ENCODE measurements at places on chromosomes 2 and 18.

GRCh38 chr18:79517341-79517740, 121.6 kb downstream of the NFATC1 start:
- no peak for DNase-seq

GRCh38 chr2:195477996-195478382, 179.0 kb upstream of the SLC39A10 start:
- DNase-seq = no peak

DNA sequence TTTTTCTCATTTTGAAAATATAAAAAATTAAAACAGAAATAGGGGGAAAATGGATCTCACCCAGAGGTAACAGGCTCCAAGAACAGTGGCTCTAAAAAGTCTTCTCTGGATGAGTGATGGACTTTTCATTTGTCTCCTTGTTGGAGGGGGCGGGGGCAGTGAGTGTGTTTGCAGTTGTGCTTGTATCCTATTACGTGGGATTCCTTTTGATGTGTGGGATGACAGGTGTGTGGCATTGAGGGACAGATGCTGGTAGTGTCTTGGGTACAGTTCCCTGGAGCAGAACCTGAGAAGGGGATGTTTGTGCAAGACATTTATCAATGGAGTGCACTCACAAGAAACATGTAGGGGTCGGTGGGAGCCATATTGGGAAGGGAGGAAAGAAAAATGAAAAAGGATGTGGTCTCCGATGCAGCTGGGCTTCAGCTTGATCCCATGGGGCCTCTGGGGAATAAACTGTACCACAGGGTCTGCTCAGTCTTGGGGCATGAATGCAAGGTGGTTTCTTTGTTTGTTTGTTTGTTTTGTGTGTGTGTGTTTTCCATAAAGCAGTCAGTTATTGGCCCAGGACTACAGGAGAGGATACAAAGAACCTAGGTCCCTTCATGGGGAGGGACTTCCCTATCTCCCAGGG, 120.0 kb upstream of the SLC35G4 start:
- no peak for DNase-seq

GRCh38 chr18:8771930-8772329, 66.6 kb downstream of the MTCL1 start:
- DNase-seq = no peak

GRCh38 chr2:223787358-223787757, 50.0 kb downstream of the AP1S3 start:
- DNase-seq = no peak

GRCh38 chr2:202299712-202300111, 34.1 kb downstream of the NOP58 start:
- DNase-seq = no peak

DNA sequence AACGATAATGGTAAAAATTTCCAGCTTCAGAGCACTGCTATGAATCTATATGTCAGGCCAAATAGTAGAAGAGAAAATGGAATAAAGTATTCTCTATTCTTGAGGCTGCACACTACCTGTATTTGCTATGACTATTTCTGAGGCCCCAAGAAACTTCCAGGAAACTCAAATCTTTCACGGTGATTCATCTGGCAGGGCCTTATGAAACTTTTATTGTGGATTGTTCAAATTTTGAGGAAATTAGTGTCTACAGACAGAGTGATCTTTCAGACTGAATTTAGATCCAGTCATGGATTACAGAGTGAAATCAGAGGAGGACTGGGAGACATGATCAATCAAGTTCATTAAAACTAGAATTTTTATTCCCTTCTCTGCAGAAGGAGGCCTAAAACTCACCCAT, 4.1 kb upstream of the VSNL1 start:
- no peak for DNase-seq

DNA sequence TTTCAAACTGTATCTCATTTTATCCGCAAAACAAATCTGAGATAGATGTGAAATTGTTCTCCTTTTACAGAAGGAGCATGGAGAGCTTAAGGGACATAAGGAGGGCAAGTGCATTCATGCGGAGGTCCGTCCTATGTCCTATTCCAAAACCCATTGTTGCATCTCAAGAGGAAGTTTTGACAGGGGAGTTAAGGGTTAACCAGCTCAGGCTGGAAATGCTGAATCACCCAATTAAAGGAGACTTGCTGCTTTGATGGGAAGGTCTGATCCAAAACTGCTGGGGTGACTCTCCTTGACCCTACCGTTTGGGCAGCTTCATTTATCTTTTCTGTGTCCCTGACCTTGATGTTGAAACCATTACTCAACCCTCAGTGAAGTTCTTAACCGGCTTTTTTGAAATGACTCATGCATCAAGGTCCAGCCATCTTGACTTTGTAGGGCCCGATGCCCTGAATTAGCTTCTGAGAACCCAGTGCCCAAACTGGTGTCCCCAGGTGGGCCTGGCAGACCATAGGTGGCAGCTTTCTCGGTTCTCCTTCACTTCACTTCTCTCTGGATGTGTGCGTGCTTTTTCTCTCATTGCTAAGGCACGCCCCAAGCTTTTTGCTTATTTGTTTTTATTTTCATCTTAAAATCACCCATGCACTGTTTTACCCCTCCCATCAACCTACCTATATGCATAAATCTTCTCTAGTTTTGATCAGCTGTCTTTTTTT, 15.9 kb upstream of the TXNDC2 start:
- DNase-seq = no peak

DNA sequence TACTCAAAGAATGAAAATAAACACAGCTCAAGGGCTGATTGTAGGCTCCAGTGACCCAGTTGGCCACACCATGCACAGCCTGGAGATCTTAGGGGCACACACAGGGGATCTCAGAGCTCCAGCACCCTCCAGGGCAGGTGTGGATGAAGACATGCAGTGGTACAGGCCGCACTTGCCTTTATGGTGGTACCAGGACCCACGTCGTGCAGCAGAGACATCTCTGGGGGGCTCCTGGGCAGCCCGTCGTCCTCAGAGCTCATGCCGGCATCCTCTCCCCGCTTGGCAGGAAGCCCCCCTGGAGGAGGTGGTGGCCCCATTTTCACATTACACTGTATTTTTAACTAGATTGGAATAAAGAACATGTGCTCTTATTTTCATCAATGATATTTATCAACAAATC, 101.2 kb upstream of the MGAT4A start:
- DNase-seq = no peak

DNA sequence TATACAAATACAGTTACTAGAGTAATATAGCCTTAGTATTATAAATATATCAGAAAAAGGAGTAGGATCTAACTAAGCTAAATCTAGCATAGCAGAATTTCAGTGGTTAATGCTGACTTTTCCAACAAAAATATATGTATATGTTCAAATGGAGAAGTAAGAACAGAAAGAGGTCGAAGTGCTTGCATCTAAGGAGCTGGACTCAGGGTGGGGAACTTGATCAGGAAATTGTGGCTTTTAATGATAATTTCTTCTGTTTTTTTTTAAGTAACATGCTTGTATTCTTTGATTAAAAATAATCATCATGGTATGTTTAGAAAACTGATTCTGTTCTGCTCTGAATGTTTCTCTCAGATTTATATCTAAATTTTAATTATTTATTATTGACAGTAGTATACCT, 327.1 kb downstream of the GALNT13 start:
- no peak for DNase-seq

All from forelimb muscle (tissue), 1 donor.